ENCODE measurements at places on chromosomes 1 and 21. TPM values are rescaled to one million over a fixed set of nuclear protein-coding genes. Genes with fewer than 3 reads are reported as not detected.

DNA sequence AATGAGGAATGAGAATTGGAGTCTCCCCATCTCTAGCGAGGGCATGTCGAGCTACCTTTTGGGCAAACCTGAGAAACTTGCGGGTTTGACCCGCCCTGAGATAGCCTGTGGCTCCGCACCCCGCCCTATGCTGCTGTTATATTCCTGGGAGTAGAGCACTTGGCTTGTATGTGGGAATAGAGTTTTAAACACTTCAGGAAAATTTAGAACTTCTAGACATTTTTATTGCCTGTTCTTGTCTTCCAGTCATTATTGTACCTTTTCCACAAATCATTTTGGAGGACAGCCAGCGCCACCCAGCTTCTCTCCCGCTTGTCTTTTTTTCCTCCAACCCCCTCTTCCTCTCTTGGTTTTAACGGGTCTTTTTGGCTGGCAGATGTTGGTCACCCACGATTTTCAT, 738 bp downstream of the GNPAT start:
- no peak for DNase-seq

GRCh38 chr1:31020007-31020790, 45.3 kb downstream of the PUM1 start:
- DNase-seq, result no peak

The FTCD gene
- 1.5 TPM for total RNA-seq

The MOB3C gene
- 30.2 TPM for total RNA-seq
